NCI-H1436 treated with DMSO at 0.1 percent for 48 hours (cell line): ENCODE measurements at places on chromosomes 12 and 14.
A peak's percentile ranks its signal among the peaks of the same experiment; 100 is the strongest.

- peak; percentile 13 for DNase-seq
Measured at GRCh38 chr12:113591480-113591974, 119.9 kb upstream of the LHX5 start.

DNA sequence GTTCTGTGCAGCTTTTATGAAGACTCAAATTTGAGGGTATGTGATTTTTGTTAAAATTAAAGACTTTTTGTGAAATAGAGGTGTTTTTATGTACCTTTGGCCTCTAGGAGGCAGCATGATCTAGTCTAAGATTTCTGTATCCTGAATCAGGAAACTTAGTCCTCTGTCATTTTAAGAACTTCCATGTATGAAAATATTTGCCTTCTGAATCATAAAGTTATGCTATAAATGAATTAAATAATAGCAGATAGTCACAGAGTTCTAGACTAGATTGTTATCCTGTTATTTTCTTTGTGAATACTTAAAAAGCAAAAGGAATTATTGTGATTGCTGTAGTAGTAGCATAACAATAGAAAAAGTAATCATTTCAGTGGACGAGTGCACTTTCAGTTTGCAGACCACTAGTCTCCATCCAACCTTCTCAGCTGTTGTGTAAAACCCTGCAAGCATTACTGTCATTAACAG, 56.3 kb downstream of the FGD4 start:
- DNase-seq = peak; percentile 16

- DNase-seq = no peak
Measured at GRCh38 chr12:67048371-67048770, 220.8 kb upstream of the CAND1 start.

GRCh38 chr12:55681142-55682077, 26.3 kb downstream of the ITGA7 start:
- no peak for DNase-seq

DNA sequence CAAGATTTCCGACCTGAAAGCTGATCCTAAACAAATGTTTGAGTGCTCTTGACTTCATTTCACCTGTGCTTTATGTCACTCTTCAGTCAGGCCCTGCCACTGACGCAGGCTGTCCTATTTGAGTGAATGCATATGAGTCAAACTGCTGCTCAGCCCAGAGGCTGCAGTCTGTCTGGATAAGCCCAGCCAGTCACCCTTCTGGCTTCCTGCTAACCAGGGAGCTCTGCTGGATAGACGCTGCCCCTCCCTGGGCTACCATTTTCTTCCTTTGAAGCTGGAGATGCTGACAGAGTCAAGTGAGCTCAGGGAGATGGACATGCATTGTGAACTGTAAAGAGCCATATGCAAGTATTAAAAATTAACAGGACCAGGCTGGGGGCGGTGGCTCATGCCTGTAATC, 5.1 kb upstream of the TUNAR start:
- DNase-seq = peak; percentile 20
